ENCODE measurements at places on chromosomes 2 and 18. TPM values are rescaled to one million over a fixed set of nuclear protein-coding genes. Genes with fewer than 3 reads are reported as not detected.

Gene IL1F10
- total RNA-seq, result not detected

Gene CROCC2
- not detected for total RNA-seq

Gene C2orf92
- total RNA-seq, result 8.5 TPM

Gene WIPF1
- total RNA-seq, result 25.1 TPM

Gene DDX18
- 72.6 TPM for total RNA-seq

Gene TEX44
- not detected for total RNA-seq

Gene EVA1A
- total RNA-seq, result 19.0 TPM

Gene PAPOLG
- 12.5 TPM for total RNA-seq

Gene BCL2
- 1.0 TPM for total RNA-seq
